ENCODE measurements at places on chromosomes 6 and 20.

- no peak for DNase-seq
Observed at GRCh38 chr20:58384821-58385220, 4.2 kb upstream of the VAPB start.

- DNase-seq = peak; percentile 94
Observed at GRCh38 chr20:36064658-36065426, 89.7 kb upstream of the EPB41L1 start.

GRCh38 chr6:155939253-155939652 lies 483.6 kb upstream of the NOX3 start:
- no peak for DNase-seq

DNA sequence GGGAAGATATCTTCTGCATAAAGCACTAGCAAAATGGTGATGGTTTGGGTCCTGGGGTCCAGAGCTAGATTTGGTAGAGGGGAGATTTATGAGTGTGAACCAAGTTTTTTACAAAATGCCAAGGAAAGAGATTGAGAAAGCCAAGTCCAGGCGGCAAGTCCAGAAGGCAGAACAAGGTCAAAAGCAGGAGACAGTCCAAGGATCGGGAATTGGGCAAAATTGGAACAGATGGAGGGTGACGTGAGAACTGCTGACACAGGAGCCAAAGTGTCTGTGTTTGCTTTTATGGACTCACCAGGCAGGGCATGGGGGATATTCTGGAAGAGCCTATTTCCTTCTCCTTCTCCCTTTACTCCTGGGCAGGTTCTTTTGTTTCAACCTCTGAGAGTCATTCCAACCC lies 4.1 kb downstream of the NHLRC1 start:
- no peak for DNase-seq

- DNase-seq = no peak
Observed at GRCh38 chr6:74979065-74979766, 226.6 kb downstream of the COL12A1 start.

- DNase-seq = no peak
Observed at GRCh38 chr6:110492584-110492983, 16.2 kb upstream of the SLC22A16 start.

Measured in stimulated activated CD4-positive, alpha-beta T cell treated with anti-CD3 and anti-CD28 coated beads, Interleukin-4, amount 100 ng/mL, for 1 hour (primary cell).